ENCODE measurements at places on chromosomes 3 and 15.

DNA sequence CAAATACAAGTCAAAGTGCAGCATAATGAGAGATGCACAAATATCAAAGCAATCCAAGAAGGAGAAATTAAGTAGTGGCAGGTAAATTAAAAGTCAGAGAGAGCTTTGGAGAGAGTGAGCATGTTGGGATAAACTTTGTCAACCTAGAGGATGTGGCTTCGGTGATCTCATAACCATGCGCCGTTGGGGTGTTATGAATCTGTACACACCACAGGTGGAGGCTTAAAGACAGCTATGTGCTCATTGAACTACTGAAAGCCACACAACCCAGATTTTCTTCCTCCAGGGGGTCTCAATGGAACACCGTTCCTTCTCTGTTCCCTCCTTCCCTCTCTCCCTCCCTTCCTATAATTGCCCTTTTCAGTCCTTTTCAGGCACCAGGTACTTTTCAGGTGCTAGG is 52.0 kb downstream of the SUCNR1 start:
- DNase-seq: no peak

GRCh38 chr3:187565701-187566100 is 104.5 kb downstream of the SST start:
- DNase-seq: no peak

GRCh38 chr15:35557544-35557943 is 11.6 kb upstream of the DPH6 start:
- DNase-seq: no peak

DNA sequence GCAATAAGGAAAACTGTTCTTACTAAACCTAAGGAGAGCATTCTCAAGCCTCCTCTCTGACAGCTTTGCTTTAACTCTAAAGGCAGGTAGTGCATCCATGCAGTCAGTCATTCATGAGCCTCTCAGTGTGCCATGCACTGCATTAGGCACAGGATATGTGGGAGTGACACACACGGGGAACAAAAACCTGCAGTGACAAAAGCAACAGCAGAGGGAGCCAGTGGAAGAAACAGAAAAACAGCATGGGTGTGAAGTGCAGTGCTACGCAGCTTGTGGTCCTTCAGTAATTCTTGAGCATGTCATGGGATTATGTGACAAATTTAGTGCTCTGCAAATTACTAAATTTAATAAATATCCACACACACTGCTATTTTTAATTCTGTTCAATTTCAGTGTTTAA is 230.7 kb downstream of the BBX start:
- no peak for DNase-seq

DNA sequence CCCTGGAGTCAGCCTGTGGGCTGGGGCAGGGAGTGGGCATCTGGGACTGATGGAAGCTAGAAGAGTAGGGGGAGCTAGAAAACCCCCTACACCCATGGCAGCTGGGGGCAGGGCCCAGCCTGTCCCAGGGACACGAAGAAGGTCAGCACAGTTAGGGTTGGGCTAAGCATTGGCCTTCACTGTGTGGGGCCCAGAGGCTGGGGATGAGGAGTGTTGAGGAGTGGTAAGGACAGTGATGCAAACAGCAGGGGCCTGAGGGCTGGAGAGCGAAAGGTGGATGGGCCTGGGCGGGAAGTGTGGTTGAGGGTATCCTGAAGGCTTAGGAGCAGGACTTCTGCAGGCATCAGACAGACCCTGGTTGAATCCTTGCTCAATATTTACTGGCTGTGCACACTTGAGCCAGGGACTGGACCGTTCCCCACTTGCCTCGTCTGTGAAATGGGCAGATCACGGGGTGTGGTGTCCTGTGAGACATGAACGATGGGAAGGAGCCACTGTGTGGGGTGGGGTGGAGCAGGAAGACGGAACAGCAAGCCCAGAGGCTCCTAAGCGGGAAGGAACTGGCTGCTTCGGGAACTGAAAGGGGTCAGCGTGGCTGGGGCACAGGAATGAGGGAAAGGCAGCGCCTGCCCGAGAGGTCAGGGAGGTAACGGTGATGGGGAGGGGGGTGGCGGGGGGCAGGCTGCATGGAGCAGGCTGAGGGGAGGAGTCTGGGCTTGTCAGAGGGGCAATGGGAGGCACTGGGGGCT is 7.3 kb downstream of the PRKCD start:
- DNase-seq: no peak

DNA sequence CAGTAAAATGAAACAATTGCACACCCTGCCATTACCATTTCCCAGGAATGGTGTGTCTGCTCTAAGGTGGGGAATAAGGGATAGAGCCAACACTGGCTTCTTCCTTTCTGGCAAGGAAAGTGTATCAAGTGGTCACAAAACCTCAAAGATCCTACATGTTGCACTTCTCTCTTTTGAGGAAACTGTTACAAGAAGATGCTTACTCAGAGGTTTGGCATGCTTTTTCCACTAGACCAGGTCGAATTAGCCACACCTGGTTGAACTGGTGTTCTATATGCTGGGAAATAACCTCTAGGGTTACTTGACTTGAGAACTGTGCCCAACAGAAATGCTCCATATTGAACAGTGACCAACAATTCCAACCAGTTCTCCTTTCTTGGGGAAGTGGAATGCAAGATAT is 102.9 kb downstream of the LRRN1 start:
- DNase-seq: no peak

DNA sequence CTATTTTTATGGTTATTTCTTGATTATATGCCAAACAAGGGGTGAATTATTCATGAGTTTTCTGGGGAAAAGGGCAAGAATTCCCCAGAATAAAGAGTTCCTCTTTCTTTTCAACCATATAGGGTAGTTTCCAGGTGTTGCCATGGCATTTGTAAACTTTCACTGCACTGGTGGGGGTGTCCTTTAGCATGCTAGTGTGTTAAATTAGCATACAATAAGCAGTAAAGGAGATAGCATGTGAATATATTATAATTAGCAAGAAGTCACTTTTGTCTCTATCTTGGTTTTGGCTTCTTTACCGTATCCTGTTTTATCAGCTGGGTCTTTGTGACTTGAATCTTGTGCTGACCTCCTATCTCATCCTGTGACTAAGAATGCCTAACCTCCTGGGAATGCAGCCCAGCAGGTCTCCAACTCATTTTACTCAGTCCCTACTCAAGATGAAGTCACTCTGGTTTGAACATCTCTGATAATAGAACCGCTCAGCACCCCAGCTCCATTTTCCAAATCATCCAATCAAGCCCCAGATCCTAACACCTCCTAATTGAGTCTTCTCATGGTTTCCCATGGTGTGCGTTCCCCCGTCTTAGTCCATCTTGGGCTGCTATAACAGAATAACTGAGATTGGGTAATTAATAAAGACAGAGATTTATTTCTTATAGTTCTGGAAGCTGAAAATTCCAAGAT is 3.4 kb upstream of the SELENOT start:
- DNase-seq: no peak

DNA sequence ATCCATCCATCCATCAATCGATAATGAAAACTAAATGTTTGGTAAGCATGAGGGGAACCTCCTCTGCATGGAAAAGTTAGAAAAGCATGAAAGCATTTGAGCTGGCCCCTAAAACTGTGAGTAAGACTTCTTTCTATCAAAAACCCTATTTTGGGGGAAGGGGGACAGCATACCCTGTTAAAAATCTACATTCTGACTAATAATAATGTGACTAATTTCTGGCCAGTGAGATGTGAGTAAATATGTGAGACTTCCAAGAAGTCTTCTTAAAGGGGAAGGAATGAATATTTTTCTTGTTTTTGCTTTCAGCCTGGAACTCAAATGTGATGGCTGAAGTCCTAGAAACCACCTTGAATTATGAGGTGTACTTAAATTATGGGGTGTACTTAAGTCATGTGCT is 54.9 kb downstream of the C3orf85 start:
- DNase-seq: no peak

- DNase-seq: no peak
These were observed 419.4 kb upstream of the ZNF385D start for GRCh38 chr3:22170370-22170769.

GRCh38 chr15:88630141-88630721 is 8.6 kb upstream of the ISG20 start:
- no peak for DNase-seq

DNA sequence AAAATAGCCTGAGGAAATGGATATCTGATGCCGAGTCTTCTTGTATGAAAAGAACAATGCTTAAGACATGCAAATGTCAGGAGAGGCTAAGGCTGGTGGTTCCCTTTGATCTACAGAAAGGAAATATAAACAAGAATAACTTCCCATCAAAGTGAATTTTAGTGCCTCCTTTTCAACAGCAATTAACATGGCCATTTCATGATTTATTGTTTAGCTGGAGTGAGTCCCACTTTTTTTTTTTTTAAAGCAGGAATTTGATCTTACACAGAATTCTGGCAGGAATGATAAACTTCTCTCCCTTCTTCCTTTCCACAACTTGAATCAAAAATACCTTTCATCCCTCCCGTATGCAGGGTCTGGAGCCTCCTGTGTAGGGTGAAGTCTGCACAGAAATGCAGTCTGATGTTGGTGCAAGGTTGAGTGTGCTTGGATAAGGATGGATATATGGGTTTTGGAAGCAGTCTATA is 287.0 kb downstream of the MEX3B start:
- DNase-seq: no peak

GRCh38 chr3:55668359-55668758 is 181.3 kb upstream of the WNT5A start:
- DNase-seq: no peak

DNA sequence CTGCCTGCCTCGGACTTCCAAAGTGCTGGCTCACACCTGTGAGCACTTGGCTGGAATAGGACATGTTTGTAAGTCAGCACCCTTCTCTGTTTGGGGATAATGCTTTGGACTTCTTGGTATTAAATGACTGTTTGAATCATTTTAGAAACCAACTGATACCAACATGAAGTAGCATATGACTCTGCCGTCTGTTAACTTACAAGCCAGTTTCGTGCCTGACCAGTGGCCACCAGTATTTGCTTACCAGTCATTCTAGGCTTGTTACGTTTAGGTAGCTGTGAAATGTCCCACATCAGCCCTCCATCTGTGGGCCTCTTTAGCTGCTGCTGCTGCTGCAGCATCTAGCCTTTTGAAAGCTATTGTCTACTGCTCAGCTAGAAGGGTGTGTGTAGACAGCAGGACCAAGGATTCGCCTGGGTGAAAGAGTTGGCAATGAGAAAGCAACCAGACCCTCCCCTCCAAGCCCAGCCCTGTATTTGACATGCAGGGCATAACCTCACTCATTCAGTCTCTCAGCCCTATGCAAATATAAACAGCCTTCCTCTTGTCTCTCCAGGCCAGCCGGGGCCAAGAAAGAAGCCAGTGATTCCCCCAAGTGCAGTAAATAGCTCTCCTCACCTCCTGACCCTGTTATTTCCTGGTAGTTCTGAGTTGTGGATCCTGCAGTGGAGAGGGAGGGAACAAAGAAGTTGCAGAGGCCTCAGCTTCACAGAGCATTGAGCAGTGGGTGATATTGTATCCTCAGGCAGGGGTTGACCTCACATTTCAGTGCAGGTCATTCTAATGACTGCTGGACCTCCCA is 51.0 kb downstream of the NKIRAS1 start:
- no peak for DNase-seq

DNA sequence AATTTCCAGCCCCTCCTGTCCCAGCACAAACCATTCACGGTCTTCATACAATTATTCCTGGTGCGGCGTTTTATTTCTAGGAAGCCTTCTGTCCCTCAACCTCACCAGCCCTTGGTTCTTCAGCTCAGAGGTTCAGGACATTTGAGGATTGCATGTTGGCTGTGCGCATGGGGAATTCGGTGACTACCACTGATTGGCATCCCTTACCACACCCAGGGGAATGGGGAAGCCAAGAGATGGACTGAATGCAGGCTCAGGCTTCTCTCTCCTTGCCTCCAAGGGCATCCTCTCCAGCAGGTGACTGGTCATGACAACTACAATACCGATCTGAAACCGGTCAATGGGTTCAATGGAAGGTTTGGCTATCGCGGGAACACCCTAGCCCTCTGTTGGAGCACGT is 153.8 kb downstream of the MTHFS start:
- no peak for DNase-seq

- DNase-seq: no peak
These were observed 94.5 kb downstream of the TPRA1 start for GRCh38 chr3:127495821-127496655.

GRCh38 chr15:46956456-46956855 is 760.8 kb upstream of the SEMA6D start:
- no peak for DNase-seq

Measured in GM18507 (cell line).